ENCODE measurements at places on chromosomes 2 and 18.
A peak's percentile ranks its signal among the peaks of the same experiment; 100 is the strongest.

DNA sequence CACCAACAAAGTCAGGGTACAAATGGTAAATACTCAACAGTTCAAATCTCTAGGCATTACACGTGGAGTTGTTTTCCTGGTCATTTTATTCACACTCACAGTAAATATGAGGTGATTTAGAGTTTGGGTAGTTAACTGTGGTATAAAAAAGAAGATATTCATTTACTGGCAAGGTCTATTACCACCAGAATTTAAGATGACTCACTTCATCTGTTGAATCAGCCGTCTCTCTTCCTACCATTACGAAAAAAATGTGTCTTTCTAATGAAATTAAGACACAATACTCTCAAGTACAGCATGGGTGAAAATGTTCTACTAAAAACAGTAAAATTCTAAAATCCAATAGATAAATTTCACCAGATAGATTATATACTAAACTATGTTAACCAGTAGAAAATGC lies 21.0 kb upstream of the GPR75 start:
- no peak for DNase-seq

GRCh38 chr2:159591221-159591620 lies 25.1 kb downstream of the BAZ2B start:
- no peak for DNase-seq

GRCh38 chr2:20595439-20596192 lies 55.3 kb downstream of the HS1BP3 start:
- no peak for DNase-seq

GRCh38 chr2:239265681-239266433 lies 135.0 kb downstream of the HDAC4 start:
- DNase-seq, result no peak

GRCh38 chr2:122739732-122740593 lies 984.5 kb downstream of the TSN start:
- no peak for DNase-seq

DNA sequence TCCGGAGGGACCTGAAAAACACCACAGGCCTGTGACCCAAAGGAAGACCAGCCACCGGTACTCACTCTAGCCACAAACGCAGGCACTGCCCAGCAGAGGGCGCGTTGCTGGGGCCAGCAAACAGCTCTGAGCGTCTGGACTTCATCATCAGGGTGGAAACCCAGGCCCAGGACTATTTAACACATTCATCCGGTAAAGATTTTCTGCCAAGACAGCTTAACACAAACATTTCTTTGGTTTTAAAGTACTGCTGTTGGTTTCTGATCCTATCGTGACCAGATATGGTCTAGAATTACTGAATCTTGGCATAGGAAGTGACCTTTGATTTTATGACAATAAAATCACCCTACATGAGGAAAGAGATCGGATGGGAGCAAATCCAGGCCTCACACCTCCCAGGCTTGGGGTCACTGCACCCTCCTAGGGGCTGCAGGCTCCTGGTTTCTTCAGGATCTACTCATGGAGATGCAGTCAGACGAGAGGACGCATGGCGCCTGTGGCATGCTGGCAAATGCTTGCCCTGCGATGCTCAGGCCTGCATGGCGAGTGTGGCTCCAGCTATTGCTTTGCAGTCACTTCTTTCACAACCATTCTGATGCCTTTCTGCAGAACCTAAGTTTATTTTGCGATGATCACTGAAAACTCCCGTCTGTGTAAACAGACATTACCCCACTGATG lies 130.4 kb downstream of the COL4A4 start:
- no peak for DNase-seq

DNA sequence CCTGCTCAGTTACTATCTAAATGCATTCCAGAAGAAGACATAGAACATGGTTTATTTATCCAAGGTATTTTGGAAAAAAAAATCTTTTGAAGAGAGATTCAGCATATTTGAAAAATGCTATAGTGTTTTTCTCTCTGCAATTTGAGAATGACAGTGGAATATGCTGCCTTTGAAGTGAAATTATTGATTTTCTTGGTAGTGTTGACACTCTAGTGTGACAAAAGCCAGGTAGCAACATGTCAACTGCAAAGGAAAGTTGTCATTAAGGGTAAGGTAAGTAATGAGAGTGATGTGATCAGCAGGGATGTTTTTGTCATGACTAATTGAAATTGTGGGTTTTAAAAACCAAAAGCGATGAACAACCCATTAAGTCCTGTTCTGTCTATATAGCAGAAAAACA lies 1387.1 kb upstream of the TMEFF2 start:
- DNase-seq, result no peak

DNA sequence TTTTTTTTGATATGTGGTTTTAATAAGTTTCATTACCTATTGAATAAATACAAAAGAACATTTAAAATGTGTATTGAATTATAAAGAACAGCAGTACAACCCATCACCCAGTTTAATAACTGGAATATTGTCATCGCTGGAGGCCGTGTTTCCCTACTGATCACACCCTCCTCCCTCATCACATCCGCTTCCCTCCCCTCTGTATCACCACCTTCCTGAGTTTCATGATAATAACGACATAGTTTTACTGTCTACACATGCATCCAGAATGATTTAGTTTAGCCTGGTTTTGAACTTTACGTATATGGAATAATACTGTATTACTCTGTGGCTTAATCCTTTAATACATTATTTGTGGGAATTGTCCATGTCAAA lies 2.1 kb downstream of the SERPINB8 start:
- DNase-seq, result no peak

GRCh38 chr2:86066007-86066578 lies 39.6 kb downstream of the POLR1A start:
- DNase-seq, result no peak

GRCh38 chr2:65997961-65998360 lies 437.0 kb upstream of the MEIS1 start:
- no peak for DNase-seq

- no peak for DNase-seq
Measured at GRCh38 chr18:29157905-29158304, 981.0 kb upstream of the CDH2 start.

DNA sequence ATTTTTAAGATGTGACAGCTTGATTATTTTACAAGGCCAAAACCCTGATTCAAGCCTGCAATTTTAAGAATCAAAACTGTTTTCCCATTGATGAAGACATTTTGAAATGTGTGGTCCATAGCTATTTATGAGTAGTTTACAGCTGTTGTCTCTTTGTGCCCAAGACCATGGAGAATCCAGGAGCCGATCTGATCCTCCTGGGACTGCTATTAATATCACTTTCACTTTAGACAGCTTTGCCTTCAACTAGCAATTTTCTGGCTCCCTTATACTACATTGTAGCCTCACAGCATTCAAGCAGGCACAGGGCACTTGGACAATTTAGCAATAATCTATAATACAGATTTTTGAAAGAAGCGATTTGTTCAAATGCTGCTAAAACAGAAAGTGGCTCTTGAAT lies 172.9 kb downstream of the SLC8A1 start:
- DNase-seq, result no peak

GRCh38 chr2:97743913-97744312 lies 30.5 kb downstream of the ZAP70 start:
- no peak for DNase-seq

DNA sequence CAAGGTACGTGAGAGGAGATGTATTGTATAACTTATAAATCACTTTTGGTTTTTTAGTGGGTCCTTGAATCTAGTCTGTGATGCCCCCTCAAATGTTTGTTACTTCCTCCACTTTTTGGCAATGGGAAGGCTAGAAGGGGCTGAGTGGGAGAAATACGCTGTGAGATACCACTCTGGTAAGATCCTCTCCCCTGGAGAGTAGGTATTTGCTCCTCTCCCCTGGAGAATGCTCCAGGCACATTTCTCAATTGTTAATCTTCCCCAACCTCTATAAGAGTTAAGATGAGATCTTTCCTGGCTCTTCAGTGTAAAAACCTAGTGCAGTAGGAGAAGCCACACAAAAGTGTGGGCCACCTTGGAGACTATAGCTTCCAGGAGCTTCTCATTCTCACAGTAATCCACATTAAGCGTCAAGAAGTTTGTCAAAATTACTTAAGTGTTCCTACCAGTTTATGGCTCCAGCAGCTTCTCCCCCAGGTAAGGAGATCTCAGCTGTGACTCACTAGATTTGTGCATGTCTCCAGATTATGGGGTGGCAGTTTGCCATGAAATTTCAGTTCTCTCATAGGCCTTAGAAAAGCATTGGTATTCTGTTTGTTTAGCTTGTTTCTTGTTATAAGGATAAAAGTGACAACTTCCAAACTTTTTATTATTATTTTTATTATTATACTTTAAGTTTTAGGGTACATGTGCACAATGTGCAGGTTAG lies 182.6 kb downstream of the FSIP2 start:
- no peak for DNase-seq

GRCh38 chr2:165055082-165055851 lies 99.9 kb upstream of the SLC38A11 start:
- no peak for DNase-seq

DNA sequence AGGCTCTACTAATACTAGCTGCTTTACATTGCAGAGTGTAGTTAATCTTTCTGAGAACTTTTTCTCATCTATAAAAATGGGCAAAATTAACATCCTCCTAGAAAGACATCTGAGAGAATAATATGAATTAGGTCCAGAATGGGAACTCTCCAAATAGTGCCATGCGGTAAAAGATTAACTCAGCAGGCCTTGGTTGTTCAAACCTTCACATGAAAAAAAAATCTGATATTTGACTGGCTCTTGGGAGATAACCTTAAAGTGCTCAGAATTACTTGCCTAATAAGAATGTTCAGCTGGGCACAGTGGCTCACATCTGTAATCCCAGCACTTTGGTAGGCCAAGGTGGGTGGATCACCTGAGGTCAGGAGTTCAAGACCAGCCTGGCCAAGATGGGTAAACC lies 5.5 kb upstream of the CXXC1 start:
- no peak for DNase-seq

DNA sequence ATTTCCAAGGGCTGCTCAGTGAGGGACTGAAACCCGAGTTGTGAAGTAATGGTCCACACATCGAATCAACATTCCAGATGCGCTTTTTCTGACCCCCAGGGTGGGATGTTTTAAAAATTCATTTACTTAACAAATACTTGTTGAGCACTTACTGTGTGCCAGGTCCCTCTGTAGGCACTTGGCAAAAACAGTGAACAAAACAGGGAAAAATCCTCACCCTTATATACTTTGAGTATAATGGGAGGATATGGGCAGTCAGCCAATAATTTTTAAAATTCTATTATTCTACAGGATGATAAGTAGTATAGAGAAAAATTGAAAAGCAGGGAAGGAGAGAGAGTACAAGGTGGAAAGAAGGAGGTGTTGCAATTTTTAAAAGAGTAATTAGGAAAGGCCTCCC lies 31.3 kb upstream of the AFTPH start:
- no peak for DNase-seq

GRCh38 chr2:19885791-19886190 lies 16.0 kb downstream of the TTC32 start:
- no peak for DNase-seq

DNA sequence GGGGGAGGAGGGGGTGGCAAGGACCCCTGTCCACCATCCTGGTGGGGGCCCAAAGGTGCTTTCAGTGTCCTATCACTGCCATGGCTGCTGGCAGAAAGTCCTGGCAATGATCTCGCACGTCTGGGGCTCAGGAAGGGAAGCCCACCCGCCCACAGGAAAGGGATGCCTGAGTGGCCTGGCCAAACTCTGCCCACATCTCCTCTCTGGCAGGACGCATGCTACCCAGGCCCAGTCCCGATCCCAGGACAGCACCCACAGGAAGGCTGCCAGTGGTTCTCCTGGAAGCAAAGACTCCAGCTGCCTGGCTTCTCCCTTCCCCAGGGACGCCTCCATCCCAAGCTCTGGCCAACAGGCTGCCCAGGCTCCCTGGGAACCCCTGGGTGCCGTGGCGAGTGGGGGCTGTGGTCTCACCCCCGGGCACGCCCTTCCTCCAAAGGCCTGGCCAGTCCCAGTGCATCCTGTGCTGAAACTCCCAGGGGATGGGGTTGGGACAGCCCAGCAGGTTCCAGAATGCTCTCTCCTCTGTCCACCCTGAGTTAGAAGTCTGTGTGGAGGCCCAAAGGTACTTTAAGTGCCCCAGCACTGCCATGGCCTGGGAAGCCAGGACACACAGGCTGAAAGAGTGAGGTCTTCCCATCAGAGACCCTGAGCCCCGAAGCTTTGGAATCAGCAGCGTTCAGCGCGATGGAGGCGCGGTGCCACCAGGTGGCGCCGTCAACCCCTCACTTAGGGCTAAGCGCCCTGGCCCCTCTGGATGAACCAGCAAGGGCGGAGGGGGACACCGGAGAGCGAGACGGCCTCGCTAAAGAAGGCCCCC lies 29.8 kb upstream of the TAF1B start:
- peak; percentile 28 for DNase-seq

DNA sequence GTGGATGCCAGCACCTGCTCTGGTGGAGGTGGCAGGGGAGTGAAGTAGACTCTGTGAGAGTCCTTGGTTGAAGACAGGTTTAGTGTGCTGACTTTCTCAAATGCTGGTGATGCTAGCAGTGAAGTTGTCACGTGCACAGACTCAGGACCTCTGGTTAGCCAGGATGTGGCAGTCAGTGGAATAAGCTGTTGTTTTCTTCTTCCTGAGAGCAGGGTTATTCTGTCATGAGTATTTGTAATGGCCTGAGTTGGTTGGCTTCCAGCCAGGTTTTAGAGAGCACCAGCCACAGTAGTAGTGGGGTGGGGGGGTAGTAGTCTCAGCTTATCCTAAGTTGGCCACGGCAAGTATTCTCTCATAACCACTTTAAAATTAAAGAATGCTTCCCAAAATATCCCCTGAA lies 238.5 kb upstream of the FBXO11 start:
- no peak for DNase-seq

DNA sequence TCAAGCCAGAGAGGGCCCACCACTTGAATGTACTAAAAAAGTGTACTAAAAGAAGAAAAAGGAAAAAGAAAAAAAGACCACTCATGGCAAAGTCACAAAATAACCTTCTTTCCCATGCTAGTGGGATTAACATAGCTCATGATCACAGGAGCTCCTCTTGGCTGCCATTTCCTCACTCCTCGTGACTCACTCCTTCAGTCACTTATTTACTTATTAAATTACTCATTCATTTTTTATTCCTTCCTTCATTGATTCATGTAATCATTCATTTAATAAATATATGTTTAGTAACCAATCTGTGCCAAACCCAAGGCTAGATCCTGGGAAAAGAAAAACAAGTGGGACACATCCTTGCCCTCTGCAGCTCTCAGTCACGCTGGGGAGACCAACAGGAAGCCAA lies 300.5 kb downstream of the INSIG2 start:
- DNase-seq, result no peak

GRCh38 chr18:22342625-22343024 lies 75.1 kb downstream of the CTAGE1 start:
- DNase-seq, result no peak

DNA sequence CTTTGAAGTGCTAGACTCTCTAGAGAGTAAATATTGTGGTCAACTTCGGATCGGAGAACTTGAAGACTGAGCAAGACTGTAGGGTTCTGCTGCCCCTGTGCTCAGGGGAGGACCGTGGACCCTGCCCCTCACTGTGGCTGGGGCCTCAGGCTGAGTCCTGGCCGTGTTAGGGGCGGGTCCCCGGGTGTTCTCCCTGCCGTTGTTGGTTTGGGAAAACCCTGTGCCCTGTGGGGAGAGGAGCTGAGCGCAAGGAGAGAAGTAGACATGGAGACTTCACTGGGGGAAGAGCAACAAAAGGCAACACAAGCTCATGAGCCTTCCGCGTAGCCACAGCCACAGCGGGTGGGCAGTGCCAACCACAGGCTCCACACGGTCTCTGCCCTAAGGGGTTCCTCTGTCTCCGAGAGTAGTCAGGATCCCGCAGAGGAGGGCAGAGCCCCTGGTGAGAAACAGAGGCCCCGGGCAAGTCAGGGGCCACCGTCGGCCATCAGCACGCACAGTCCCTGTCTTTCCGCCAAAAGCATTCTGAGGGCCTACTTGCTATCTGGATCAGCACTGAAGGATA lies 53.1 kb downstream of the NTSR2 start:
- DNase-seq, result no peak

All from activated naive CD8-positive, alpha-beta T cell treated with anti-CD3 and anti-CD28 coated beads, Interleukin-2, amount 50 U/mL, for 16 hours (primary cell).